ENCODE measurements at places on chromosomes 5 and 9. TPM values are rescaled to one million over a fixed set of nuclear protein-coding genes. Genes with fewer than 3 reads are reported as not detected.

The GABBR2 gene
- polyA plus RNA-seq: 0.49 TPM

The APC gene
- 42.4 TPM for polyA plus RNA-seq

GRCh38 chr9:76162751-76163500 lies 231.3 kb downstream of the RFK start:
- no peak for DNase-seq
- H3K27ac ChIP-seq: no peak overlapping the region
- no peak overlapping the region for H3K4me3 ChIP-seq
- H3K27me3 ChIP-seq: no peaks in the 10 kb centered on the region

DNA sequence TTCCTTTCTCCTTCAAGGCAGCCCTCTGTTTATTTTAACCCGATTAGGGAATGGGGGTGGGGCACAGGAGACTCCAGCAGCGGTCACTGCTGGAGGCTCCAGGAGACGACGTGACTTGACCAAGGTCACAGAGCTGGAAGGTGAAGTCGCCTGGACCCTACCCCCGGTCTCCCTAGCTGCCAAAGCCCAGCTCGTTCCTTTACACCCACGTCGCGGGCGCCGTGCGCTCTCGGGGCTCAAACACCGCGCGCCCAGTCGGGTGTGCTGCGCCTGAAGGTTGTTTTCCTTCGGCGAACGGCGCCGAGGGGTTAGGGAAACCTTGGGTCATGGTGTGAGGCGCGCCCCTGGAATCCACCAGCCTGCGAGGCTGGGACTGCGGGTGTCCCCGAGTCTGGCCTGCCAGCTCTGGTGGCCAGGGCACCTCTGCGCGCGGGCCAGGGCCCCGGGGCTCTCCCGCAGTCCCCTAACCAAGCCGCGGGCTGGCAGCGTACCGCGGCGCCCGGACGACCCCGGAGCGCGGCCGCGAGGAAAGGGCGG lies 747 bp upstream of the UNC5A start:
- H3K27me3 ChIP-seq: peaks cover 50% of the 10 kb centered on the region
- H3K4me1 ChIP-seq: peaks cover 10% of the 10 kb centered on the region
- peak; percentile 45 for DNase-seq
- H3K27ac ChIP-seq: no peak overlapping the region

DNA sequence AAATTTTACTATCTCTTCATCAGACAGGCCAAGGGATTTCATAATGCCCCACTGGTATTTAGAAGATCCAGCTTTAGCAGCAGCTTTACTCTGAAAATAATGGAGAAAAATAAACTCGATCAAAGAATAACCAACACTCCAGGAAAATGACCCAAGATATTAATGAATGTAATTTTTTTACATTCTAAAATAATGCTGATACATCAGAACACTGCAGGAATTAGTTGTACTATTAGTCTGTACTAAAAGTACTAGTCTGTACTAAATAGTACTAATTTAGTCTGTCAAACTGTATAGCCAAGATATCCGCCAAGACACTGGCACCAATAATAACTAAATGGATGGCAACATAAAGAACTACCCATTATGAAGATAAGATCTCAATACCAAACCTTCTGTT lies 18.1 kb downstream of the LARS1 start:
- H3K27me3 ChIP-seq: no peaks in the 10 kb centered on the region
- peaks cover 98% of the 10 kb centered on the region for H3K36me3 ChIP-seq
- no peak for DNase-seq
- H3K4me1 ChIP-seq: no peaks in the 10 kb centered on the region
- no peak overlapping the region for H3K4me3 ChIP-seq

GRCh38 chr5:73104326-73104725 lies 16.0 kb upstream of the TMEM171 start:
- no peaks in the 10 kb centered on the region for H3K36me3 ChIP-seq
- DNase-seq: no peak
- H3K4me1 ChIP-seq: no peaks in the 10 kb centered on the region
- H3K27me3 ChIP-seq: no peaks in the 10 kb centered on the region

DNA sequence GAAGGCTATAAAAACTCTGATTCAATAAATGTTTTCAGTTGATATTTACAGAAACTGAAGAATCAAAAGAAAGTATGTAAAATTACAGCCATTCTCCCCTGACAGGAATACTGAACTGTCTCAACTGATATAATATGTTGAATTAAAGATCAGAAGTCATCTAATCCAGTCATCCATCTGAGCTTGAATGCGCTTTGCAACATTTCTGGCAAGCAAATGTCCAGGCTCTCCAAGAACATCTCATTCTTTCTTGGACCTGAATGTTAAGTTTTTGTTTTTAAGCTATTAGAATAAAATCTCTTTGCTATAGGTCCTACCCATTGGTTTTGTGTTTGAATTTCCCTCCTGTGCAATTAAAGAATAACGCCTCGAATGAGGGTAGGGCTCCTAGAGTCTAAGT lies 120.5 kb downstream of the MPDZ start:
- H3K27me3 ChIP-seq: no peaks in the 10 kb centered on the region
- no peak overlapping the region for H3K27ac ChIP-seq
- no peak for DNase-seq
- no peaks in the 10 kb centered on the region for H3K36me3 ChIP-seq
- peaks cover 19% of the 10 kb centered on the region for H3K4me1 ChIP-seq

All from GM23338 (cell line).